Stimulated activated CD8-positive, alpha-beta memory T cell treated with anti-CD3 and anti-CD28 coated beads, Interleukin-4, amount 100 ng/mL, for 1 hour (primary cell): ENCODE measurements at places on chromosomes 3 and 15.
A peak's percentile ranks its signal among the peaks of the same experiment; 100 is the strongest.

DNA sequence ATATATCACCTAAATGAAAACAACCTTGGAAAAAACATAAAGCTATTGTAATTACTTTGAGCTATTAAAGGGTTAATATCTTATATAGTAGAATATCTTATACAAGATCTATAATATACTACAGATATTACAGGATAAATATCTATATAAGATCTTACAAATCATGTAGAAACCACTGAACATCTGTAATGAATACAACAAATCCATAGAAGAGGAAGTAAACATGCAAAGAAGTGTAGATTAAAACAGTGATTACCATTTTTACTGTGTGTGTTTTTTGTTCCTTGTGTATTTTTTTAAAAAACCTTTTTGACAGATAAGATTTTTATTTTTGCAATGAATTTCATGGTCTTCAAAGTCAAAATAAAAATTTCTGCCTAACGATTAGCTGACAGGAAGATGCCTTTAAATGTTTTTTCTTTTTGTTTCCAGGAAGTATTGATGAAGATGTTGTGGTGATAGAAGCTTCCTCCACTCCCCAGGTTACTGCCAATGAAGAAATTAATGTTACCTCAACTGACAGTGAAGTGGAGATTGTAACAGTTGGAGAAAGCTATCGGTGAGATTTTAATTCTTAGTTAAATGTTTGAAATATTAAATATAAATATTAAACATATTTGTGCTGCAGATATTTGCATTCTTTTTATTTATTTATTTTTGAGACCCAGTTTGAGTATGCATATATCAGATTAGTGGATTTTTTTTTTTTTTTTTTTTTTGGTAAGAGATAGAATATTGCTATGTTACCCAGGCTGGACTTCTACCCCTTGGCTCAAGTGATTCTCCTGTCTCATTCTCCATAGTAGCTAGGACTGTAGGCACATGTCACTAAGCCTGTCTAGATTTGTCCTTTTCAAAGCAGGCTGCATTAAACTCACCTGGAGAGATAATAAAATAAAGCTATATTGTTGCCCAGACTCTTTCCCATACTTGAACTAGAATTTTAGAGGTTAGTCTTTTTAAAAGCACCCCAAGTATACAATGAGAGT is 52.8 kb upstream of the CCNB2 start:
- DNase-seq, result no peak

DNA sequence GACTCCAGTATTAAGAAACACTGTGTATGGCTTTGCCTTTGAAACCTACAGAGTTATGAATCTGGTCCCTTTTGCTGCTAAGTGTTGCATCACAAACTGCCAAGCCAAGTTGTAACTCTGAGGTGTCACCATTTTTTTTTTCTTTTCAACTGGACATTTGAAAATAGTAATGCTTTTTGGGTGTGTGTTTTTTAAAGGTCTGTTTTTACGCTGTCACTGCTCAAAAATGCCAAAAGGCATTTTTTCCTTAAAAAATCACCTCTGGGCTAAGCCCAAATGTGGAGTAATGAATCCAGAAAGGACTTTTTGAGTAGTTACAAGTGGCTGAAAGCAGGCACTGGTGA is 9.5 kb downstream of the SMAD3 start:
- DNase-seq, result no peak

- no peak for DNase-seq
Measured at GRCh38 chr15:43519196-43519595, 1.8 kb downstream of the MAP1A start.

- DNase-seq, result no peak
Measured at GRCh38 chr15:40499931-40500330, 29.1 kb downstream of the CHST14 start.

DNA sequence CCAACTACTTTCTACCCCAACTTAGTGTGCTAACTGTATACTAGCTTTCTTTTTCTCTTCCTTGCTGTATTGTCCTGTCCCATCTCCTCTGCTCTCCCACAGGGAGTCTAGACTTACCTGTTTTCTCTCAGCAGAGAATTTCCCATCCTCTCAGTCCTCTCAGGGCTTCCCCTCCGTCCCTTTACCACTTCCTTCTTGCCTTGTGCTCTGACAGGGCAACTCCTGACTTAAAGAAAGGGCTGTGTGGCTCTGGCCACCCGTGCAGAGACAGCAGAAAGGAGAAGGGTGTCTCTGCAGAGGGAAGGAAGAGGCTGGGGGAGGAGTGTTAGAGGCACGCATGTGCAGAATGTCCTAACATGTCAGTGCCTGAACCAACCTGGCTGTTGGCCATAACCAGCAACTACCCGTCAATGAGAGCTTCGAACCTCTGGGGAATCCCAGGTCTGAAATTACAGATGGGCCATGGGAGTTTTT is at the start of gene GCSAM:
Gene GCSAM (minus strand): TSS at position 274 of the 474 bp plus-strand sequence. CDS start 128 bp downstream, at position 146.
- DNase-seq, result no peak

- DNase-seq, result no peak
Measured at GRCh38 chr3:78257951-78258530, 1218.1 kb downstream of the ROBO2 start.

DNA sequence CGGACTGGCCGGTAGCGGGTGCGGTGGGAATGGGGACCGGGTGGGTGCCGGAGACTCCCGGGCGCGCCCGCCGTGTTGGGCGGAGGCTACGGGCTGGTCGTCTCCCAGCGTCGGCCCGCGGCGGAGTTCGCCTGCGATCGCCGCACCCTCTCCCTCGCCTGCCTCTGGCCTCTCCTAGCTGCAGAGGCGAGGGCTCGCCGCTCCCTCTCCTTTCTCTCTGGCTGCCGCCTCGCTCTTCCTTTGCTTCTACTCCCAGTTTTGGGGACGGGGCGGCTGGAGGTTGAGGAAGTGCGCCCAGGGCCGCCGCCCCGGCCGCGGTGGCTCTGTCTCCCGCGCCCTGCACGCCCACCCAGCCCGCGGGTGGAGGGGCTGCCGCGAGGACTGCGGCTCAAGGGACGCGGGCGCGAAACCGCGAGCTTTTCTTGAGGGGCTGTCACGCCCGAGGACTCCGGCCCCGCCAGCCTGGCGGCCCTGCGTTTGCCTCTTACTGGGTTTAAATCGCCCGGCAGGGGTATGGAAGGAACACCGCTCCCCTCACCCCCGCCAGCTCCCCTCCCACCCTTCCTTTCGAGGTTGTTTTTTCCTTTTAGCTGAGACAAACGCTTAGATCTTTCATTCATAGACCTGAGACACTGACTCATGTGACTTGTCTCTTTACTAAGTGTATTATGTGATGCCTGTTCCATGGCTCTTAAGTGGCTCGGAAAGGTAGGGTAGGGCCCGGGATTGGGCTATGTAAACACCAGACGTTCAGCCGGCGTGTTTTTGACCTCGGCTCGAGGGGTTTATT is 654 bp downstream of the PIK3CA start:
- peak; percentile 35 for DNase-seq

DNA sequence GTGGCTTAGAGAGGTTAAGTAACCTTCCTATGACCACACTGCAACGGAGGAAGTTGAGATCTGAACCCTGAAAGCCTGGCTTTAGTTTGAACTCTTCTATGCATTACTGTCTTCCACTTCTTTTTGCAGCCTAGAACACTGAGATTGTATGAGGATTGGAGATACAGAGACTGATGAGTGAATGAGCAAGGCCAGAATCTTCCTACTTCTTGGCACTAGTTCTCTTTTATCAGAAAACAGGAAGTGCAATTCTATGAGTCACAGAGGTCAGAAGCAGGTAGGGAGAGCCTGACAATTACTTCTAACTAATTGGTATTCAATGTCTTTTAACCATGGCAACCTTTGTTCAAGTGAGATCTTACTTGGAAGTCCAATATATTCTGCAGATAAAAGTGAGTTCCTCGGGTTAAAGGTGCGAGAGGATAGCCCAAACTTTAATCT is 219.0 kb downstream of the SHQ1 start:
- DNase-seq, result no peak

- no peak for DNase-seq
Measured at GRCh38 chr3:38119821-38120692, 16.9 kb downstream of the ACAA1 start.

DNA sequence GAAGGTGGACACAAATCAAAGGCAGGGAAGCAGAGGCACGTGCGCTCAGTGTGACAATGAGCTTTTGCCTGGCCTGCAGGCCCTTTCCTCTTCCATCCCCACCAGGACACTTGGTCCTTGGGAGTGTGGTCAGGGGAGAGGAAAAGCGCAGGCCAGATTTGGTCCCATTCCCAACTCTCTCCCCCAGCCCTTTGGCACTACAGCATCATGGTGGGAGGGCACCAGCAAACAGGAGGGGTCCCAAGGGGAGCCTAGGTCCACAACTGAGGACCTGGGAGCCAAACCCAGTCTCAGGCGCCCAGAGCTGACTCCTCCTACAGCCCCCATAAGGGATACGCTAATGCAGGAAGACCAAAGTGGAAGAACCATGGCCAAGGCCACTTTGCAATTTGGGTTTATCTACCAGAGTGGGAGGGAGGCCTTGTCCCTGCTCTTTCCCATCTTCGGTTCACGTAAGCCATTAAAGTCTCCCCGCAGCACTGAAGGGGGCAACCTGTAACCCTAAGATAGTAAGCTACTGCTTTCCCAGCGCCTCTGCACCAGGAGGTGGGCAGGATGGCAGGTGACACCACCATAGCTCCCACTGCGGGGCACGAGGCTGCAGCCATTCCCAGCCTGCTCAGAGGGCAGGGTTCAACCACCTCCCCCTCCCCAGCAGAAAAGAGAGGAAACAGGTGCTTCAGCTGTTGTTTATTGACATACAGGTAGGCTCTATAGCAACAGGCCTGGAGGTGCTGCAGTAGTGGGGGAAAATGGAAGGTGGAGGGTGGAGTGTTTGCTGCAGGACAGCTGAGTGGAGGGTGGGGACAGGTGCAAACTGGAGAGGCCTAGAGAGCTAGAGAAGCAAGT is 993 bp upstream of the GRAMD2A start:
- no peak for DNase-seq

DNA sequence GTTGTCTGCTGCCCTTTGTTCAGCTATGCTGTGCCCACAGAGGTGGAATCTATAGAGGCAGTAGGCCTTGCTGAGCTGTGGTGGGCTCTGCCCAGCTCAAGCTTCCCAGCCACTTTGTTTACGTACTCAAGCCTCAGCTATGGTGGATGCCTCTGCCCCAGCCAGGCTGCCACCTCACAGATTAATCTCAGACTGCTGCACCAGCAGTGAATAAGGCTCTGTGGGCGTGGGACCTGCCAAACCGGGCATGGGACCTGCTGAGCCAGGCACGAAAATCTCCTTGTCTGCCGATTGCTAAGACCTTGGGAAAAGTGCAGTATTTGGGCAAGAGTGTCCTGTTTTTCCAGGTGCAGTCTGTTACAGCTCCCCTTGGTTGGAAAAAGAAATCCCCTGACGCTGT is 26.8 kb downstream of the SLITRK3 start:
- no peak for DNase-seq

- DNase-seq, result no peak
Measured at GRCh38 chr3:123678108-123678511, 93.3 kb upstream of the HACD2 start.

GRCh38 chr3:43727930-43728329 is 37.2 kb downstream of the ABHD5 start:
- DNase-seq, result no peak
